ENCODE measurements at places on chromosomes 12 and 14.
A peak's percentile ranks its signal among the peaks of the same experiment; 100 is the strongest.

DNA sequence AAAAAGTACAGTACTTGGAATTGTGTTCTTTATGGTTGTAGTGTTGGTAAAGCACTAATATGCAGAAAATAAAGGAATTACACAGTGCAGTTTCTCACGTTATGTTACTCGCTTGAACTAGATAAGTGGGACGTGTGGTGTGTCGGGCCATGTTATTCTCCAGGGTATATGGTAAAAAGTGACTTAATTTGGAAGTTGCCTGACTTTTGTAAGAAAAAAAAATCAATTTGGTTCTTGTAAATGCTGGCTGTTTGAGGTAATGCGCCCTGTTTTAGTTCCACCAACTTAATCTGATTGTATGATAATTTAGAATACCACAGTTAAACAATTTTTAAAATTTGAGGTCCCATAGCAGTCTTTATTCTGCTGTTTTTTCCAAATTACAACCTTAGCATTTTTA is 4.1 kb downstream of the ARF6 start:
- no peak for DNase-seq

DNA sequence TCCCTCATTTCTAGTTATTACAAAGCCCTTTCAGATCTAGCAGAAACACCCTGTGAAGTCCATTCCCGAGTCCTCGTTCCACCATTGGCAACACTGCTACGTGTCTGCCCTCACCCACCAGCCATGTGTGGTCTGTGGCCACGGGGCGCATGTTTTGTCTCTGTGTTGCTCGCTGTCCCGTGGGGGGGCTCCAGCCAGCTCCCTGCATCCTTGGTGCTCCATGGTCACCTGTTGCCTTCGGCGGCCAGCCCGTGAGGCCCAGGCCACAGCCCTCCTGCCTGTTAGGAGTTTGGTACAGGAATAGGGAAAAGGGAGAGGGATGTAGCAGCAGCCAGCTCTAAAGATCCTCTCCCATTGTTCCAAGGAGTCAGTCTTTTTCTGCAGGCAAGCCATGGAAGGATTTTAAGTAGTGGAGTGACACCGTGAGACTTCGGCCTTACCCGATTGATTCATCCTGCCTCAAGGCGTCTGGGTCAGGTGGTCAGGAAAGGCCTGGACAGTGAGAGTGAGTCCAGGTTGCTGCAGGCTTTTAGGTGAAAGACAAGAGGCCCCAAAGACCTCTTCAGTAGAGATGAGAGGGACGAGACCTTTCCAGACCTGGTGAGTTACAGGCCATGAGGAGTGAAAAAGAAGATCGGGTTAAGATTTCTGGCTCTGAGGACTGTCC is 30.3 kb downstream of the TPCN1 start:
- DNase-seq = no peak

DNA sequence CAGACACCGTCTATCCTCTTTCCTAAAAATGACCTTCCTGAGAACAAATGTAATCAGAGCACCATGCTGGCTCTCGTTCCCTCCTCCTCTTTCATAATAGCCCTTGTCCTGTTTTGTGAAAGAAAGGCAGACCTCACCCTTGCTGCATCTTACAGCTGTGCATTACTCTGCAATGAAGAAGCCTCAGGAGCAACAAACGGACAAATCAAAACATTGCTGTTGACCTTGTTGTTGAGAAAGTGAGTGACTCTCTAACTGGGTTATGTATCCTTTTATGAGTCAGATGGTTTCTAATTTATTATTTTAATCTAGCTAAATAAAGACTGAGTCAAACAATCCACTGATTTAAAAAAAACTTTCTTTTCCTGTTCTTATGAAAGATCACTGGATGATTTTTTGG is 180.9 kb downstream of the RPS29 start:
- DNase-seq = no peak

GRCh38 chr12:117507548-117507947 is 146.1 kb upstream of the NOS1 start:
- DNase-seq = no peak

- DNase-seq = peak; percentile 73
Observed at GRCh38 chr12:93778306-93778705, 101.1 kb downstream of the CRADD start.

GRCh38 chr14:48735607-48736006 is 850.6 kb downstream of the RPS29 start:
- DNase-seq = no peak

DNA sequence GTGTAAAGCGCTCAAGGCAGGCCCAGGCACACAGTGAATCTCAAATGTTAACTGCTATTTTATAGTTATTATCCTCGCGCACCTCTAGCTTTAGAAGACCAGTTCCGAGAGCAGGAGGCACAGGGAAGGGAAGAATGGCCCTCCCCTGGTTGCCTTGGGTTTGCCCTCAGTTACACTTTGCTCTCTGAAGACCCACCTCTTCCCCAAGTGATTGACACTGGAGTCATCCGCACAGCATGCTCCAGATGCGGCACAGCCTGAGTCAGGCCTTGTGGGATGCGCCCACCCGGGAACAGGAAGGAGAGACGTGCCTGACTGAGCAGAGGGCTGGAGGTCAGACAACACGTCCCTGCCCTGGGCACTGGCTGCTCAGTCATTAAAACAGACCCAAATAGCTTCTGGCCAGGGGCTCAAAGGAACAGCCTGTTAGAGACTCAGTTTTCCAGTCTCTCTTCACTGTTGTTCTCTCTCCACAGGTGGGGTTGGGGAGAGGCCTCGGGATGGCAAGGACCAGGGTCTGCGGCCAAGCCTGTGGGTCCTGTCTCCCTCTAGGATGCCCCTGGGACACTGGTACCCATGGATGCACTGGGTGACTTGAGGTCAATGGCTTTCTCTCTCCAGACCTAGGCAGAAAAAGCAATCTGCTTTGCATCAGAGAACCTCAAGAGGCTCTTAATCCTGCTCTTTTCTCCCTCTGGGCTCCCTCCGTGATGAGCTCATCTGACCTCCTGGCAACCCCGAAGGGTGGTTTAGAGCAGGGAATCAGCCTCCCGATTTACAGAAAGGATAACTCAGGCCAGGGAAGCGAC is 13.6 kb upstream of the MLXIP start:
- DNase-seq = peak; percentile 74

DNA sequence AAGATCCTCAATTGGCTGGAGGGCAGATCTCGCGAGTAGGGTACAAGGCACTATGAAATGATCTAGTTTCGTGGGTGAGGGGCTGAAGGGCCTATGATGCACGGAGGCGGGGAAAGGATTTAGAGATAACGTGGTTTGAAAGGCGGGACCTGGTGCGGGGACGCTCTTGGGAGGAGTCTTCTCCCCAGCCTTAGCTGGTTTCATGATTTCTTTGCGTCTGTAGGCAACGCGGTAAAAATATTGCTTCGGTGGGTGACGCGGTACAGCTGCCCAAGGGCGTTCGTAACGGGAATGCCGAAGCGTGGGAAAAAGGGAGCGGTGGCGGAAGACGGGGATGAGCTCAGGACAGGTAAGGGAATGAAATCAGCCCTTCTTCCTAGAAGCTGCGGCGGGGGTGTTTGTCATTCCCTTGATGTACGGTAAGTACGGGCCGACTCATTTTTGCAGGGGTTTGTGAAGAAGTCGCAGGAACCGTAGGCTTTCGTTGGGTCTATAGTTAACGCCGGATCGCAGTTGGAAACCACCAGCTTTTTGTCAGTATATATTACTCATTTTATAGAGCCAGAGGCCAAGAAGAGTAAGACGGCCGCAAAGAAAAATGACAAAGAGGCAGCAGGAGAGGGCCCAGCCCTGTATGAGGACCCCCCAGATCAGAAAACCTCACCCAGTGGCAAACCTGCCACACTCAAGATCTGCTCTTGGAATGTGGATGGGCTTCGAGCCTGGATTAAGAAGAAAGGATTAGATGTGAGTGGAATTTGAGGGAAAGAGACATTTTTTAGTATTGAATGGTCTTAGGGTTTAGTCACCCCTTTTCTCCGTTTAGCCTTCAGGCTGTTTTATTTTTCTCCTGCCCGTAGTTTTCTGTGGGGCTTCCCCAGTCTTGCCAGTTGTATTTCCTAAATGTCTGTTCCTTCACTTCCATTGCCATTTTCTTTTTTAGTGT is 602 bp downstream of the APEX1 start:
- DNase-seq = peak; percentile 72

DNA sequence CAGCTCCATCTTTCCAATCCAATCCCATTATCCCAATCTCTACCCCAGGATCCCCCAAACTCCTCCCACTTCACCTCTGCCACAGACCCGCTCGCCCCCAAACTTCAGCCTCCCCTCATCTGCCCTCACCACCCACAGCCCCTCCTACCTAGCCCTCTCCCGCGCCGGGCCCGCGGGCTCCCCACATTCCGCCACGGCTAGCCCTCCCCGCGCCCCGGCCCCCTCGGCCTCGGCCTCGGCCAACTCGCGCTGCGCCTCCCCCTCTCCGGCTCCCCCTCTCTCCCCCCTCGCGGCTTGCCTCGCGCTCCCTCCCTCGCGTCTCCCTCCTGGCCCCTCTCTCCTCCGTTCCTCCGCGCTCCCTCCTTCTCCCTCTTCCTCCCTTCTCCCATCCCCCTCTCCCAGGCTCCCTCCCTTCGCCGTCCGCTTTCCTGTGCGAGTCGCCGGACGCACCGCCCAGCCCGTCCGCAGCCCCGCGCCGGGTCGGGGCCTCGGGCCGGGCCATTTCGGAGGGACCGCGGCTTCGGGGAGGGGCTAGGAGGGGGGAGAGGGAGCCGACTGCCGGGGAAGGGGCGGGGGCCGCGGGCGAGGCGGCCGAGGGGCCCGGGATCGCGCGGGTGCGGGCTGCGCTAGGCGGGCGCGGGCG is at the start of gene ATN1:
ATN1 (plus strand) TSS at position 581 of the 643 bp plus-strand sequence. CDS start 6,043 bp downstream, outside the sequence.
- peak; percentile 86 for DNase-seq

- no peak for DNase-seq
Observed at GRCh38 chr12:117063162-117063911, 35.9 kb downstream of the TESC start.

DNA sequence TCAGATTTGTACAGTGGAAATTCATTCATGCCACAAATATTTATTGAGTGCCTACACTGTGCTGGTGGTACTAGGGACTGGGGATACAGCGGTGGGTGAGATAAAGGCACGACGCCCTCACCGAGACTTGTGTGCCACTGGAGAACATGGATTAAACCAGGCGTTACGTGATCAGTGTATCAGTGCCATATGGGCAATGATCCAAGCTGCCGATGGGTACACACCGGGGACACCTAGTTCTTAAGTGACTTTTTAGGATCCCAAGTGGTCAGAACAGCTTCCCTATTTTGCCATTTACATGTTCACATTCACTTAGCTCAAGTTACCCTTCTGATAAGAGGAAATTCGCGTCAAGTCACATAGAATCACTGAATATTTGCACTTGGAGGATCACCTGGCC is 236.7 kb downstream of the CACNA1C start:
- DNase-seq = no peak

DNA sequence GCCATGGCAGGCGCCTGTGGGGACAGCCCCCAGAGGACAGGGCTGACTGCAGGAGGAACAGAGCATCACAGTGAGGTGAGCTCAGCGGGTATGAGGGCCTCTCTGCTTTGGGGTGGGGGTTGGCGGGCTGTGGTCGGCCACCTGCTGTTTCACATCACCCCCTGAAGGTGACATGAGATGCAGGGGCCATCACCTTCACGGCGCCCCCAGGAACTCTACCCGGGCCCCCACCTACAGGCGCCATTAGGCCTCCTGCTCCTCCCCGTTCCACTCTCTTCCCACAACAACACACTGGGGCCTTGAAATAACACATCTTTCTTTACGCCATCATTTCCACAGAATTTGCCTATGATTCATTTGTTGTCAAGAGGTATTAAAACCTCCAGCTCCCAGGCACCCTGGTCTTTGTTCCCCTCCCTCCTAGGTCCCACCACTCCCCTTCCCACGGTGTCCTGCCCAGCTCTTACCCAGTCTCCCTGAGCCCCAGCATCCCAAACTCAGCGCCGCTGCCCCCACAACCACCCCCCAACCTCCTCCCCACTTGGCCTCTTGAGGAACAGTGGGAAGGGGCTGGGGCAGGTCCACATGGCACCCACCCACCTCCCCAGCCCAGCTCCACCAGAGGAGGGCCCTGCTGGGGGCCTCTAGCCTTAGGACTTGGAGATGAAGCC is 12.7 kb upstream of the HDAC7 start:
- no peak for DNase-seq

GRCh38 chr14:34920339-34920738 is 45.2 kb upstream of the BAZ1A start:
- DNase-seq = no peak

DNA sequence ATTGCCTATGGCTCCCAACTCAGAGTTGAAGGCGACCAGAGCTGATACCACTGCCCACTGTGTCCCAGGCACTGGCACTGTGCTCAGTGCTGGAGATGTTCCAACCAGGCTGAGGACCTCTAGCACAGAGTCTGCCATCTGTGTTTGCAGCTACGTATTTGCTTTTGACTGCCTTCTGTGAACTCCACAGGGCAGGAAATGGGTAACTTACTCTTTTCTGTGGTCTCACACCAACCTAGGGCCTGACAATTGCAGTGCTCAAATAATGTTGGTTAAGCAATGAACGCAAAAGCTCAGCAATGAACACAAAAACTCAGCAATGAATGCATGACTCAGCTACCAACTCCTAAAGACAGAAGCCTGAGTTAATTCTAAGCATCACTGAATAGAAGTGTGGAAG is 202.8 kb downstream of the NUAK1 start:
- DNase-seq = peak; percentile 30

DNA sequence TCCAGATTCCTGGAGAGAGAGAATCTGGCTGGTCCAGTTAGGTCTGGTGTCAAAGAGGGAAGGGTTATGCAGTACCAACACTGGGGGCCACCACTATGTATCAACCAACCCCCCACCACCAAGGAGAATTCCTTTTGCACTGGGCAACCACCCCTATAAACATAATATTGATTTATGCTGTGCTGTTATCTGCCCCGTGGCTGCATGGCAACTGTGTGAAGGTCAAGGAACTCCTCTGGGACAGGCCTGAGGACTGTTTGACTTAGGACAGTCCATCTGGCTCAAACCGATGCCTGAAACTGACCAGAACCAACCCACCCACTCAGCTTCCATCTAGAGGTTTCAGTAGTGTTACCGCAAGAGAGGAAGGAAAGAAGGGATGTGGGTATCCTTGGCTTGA is 20.5 kb downstream of the PLEKHH1 start:
- no peak for DNase-seq

DNA sequence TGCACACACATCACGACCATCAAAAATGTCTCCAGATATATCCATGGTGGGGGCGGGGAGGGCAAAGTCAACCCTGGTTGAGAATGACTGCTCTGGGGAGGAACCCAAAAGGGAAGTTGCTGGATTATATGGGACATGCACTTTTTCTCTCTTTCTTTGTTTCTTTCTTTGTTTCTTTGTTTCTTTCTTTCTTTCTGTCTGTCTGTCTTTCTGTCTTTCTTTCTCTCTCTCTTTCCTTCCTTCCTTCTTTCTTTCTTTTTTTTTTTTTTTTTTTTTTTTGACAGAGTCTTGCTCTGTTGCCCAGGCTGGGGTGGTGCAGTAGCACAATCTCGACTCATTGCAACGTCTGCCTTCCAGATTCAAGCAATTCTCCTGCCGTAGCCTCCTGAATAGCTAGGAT is 71.5 kb downstream of the TBX5 start:
- no peak for DNase-seq

- DNase-seq = no peak
Observed at GRCh38 chr14:101489092-101489760, 72.1 kb upstream of the DIO3 start.

Data from GM03348 (cell line).